ENCODE measurements at places on chromosomes 2 and 18.
A peak's percentile ranks its signal among the peaks of the same experiment; 100 is the strongest.

DNA sequence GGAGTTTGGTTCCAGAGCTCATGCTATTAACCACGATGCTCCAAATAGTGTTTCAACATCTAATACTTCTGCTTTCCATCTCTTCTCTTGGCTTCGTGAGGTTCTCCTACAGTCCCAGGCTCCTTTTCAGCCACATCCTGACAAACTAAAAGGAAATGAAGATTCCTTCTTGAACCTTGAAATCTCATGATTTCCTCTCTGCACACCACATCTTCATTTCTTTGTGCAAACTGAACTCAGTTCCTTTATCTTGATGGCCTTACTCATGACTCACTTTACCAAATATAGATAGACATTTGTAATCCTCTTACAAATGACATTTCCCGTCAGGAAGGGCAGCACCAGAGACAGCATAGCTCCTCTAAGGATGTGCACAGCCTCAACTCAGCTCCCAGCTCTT, 50.0 kb upstream of the ITGA4 start:
- no peak for DNase-seq

GRCh38 chr2:118721817-118722551, 125.5 kb downstream of the EN1 start:
- DNase-seq: no peak

DNA sequence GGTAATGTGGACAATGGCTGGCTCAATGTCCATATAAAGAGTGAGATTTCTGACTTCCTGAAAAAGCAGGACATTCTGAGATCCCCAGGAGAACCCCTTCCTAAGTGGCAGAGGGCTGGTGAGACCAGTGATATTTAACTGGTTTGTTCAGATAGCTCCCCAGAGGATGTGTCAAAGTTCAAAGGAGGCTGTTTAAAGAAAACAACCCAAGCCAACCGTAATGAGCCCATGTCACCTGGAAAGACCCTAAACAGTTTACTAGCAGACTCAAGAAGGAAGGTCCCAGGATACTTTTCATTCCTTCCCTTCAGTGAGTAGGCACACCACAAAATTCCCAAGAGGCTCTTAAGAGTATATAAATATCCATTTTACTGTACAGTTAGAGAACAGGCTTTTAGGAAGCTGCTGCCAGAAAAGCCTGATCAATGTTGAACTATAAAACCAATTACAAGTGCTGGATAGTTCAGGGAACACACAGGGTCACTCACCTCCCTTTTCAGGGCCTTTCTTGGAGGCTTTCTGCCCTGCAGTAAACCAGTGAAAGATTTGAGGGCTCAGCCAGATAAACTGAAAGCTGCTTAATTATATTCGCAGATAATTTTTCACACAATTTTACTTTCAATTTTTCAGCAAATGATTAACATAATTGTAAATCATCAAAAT, 293.5 kb downstream of the ASXL3 start:
- DNase-seq: no peak

DNA sequence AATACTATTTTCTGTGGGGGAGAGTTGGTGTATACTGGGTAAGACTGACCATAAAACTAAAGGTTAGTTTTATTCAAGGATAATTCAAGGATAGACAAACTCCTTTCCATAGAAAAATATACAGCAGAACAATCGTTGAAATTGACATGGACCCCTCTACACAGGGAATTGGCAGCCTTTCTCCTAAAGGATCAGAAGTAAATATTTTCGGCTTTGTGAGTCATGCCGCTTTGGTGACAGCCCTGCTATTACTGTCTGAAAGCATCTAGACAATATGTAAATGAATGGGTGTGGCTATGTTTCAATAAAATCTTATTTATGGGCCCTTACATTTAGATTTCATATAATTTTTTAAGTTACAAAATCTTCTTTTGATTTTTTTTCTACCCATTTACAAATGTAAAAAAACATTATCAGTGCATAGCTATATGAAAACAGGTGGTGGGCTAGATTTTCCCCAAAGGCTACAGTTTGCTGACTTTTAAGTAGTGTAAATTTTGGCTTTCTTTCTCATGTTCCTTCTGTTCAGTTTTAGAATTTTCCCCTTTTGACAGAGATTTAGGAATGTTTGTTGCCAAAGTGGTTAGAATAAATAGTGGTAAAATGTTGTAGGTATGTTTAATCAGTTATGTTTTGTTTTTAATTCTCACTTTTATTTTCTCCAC, 270.6 kb downstream of the DCC start:
- no peak for DNase-seq

- no peak for DNase-seq
Observed at GRCh38 chr2:216498070-216498378, 620 bp upstream of the RPL37A start.

- no peak for DNase-seq
Observed at GRCh38 chr2:60725466-60725865, 30.6 kb upstream of the PAPOLG start.

- no peak for DNase-seq
Observed at GRCh38 chr2:120349440-120349921, 3.5 kb downstream of the INHBB start.

DNA sequence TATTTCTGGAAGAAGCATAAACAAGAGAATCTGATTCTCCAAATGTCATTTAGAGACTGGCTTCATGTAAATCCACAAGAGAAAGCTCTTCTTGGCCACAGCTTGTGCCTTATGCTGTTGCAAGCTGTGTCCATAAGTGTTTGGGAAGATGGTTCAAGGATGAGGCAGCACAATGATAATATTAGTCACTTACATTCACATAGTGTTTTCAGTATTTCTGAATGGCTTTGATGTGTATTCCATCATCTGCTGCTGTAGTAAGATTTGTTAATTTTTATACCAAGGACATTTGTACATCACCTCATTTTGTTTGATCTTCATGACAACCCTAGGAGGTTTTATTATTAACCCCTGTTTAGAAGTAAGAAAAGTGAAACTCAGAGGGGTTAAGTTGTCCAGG, 29.9 kb downstream of the CREG2 start:
- no peak for DNase-seq

DNA sequence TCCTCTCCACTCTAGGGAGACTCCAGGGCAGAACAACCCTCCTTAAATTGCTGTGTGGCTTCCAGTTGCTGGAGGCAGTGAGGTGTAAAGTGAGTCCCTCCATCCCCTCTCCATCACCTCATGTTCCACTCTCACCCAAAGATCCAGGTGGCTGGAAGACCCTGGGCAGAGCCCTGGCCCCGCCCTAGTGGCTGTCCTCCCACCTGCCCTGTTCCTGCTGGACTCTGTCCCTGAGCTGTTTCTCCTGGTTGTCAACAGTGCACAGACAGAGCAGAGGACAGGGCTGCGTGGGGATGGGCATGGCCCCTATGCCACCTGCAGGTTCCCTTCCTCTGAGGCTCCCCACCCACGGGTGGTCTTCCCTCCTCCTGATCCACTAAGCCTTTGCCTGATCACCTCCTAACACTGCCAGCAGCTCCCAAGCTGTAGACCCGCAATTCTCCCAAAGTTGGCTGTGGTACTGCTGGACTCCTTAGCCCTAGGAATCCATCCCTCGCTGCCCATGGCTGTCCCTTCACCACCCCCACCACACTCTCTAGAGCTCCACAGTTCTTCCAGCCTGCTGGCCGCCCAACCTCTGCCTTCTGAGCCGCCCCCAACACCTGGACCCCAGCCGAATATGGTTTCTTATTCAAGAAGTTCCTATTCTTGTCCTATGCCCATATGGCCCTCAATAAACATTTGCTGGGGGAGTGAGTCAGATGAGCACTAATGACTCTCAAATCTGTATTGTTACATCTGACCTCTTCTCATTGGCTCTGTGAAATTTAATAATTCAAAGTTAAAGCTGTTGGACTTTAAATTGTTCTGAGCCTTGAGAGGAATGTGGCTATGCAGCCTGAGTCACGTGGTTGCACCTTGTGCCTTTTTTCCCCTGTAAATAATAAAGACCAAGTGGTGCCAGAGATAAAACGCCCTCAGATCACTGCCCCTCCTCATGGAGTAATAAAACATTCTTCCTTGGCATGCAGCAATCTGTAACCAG, 260.0 kb upstream of the HS6ST1 start:
- DNase-seq: peak; percentile 48

- no peak for DNase-seq
Observed at GRCh38 chr2:41087946-41088345, 636.1 kb upstream of the SLC8A1 start.

- DNase-seq: no peak
Observed at GRCh38 chr2:61543062-61543461, 4.9 kb upstream of the XPO1 start.

DNA sequence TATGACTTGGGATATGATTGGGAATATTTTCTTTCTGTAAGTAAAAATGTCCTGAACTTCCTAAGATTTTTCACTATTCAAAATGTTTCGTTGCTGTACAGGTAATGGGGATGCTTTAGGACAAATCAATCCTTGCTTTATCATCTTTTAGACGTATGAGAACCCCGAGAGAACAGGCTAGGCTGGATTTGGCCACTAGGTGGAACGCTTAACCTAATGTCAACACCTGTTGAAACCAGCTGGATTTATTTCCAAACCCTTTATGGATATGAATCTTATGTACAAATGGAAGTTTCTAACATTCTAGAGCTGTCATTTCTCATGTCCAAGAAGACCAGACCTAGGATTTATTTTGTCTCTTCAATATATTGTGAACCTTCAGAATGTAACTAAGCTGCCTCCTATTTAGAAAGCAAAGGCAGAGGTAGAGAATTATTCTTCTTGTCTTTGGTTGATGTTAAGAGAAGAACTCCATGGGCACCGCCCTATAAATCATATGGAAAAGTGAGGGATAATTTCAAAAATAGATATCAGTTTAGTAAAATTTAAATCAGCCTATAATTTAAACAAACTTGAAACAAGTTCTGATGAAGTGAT, 96.7 kb downstream of the PMAIP1 start:
- no peak for DNase-seq

DNA sequence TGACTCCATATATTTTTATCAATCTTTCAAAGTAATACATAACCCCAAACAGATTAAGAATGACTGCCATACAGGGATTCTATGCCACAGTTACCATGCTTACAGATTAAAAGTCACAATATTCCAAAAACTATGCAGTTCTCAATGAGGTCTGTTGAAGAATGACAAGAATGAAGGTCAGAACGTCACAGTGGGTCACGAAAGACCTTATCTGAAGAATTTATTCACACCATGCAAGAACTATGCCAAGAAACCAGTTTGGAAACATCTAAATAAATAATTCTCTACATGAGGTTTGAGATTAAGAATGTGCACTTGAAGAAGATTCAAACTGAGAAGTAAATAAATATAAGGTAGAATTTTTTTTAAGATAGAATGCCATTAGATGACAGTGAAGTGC, 253.3 kb downstream of the EXOC6B start:
- no peak for DNase-seq

DNA sequence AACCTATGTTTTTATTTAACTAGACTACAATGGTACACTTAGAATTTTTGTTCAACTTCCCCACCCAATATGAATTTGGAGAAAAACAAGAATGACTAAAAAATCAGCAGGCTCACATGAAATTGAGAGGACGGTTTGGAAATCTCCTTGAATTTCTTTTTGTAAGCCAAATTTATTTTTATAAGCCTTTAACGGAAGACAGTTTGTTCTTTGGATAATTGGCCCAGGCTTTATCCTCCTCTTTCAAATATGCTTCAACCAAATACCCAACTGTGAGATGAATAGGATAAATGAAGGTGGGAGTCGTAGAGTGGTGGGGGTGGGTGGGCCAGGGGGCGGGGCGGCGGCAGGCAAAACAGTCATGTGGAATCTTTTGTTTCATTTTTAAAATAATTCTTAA, 60.6 kb downstream of the FMNL2 start:
- DNase-seq: no peak

- no peak for DNase-seq
Observed at GRCh38 chr2:207133458-207133819, 32.3 kb downstream of the KLF7 start.

GRCh38 chr2:128162266-128162665, 71.3 kb downstream of the UGGT1 start:
- no peak for DNase-seq

DNA sequence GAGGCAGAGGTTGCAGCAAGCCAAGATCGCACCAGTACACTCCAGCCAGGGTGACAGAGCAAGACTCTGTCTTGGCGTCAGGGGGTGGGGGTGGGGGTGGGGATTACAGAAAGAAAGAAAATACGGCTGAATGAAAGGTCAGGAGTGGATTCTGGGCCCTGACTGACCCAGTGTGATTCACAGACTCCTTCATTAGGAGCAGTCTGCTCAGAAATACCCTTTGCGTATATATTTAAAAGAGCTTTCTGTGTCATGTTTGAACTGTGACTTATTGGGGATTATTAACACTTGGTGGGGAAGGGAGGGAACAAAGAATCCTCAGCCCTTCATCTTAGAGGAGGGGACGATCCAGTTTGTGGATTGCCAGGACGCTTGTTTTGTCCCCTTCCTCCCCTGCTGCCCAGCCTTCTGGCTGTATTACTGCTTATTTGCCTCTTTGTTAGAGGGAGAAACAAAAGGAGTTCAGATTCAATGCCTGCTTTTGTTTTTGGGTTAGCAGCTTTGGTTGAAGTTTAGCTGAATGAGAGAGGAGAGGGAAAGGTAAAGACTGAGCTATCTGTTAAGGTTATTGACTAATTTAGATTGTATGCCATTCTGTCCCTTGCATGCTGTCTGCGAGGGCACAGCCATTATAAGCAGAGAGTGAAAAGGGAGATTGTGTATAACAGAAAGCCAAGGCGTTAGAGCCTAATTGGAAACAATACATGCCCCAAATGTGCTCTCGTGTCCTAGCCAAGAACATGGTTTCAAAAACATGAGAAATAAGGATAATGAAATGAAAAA, 118.3 kb downstream of the FMNL2 start:
- no peak for DNase-seq

DNA sequence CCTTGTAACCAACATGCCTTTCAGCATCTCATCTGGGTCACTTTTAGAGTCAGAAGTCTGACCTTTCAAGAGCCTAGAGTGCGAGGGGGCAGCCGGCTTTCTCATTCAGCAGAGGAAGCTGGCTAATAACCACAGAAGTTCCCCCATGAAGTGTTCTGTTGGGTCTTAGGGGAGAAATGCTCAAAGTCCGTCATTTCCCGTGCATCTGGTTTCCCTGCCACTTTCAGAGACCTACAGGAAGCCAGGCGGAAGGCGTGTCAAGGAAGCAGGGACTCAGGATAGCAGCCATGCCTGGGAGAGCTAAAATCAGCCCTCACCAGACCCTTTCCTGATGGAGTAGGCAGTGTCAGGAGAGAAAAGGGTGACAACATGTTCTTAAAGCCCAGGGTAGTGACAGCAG, 301.8 kb upstream of the ID2 start:
- no peak for DNase-seq

DNA sequence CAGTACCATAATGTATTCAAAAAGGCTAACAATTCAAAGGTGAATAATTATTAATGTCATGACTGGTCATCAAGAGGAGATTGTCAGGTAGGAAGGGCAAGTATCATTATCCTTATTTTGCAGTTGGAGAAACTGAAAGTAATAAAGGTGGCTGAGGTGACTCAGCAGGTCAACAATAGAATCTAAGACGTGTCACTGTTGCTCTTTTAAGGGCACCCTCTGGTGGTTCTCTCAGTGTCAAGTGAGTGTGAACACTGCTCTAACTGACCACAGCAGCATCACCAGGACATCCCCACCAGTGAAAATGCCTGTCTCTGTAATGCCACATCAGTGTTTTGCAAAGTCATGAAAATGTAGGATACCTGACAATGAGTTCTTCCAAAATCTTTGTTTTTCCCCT, 69.7 kb downstream of the DCC start:
- DNase-seq: no peak

Data from mucosa of gallbladder (tissue), 1 donor.